ENCODE measurements at places on chromosomes 12 and 14.

DNA sequence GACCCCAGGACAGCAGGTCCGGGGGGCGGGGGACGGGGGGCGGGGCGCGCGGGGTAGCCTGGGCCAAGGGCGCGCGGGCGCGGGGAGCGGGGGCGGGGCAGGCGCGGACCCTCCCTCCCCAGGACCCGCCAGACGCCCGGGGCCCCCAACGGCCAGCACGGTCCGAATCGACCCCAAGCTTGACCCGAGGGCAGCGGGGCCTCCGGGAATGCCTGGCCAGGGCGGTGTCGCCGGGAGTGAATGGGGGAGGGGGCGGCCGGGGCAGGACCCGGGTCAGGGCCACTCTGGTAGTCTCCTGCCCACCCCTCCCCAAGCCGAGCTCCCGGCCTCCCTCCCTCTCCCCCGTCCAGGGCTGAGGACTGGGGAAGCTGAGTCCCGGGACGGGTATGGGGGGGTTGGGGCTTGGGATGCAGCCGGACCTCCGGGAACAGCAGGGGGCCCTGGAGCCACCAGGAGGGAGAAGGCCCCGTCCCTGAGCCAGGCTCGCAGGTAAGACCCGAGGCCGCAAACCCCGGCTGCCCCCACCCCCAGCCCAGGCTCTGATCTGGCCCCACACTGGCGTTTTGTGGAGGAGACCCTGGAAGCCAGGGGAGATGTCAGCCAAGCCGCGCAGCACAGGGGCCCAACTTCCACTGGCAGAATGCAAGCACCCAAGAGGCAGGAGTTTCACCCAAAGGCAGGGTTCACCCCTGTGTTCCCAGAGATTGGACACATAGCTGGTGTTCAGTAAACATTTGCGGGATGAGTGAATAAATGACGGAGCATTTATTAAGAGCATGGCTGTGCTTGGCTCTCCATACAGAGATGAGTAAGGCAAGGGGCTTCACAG is 545 bp upstream of the GALNT9 start:
- DNase-seq = no peak
- peaks cover 22% of the 10 kb centered on the region for H3K4me1 ChIP-seq
- H3K4me3 ChIP-seq = no peak overlapping the region
- H3K36me3 ChIP-seq = no peaks in the 10 kb centered on the region

GRCh38 chr12:106205208-106206069 is 42.4 kb downstream of the CKAP4 start:
- no peaks in the 10 kb centered on the region for H3K36me3 ChIP-seq
- H3K4me1 ChIP-seq = no peaks in the 10 kb centered on the region

- no peaks in the 10 kb centered on the region for H3K4me1 ChIP-seq
- no peak overlapping the region for H3K4me3 ChIP-seq
- no peak overlapping the region for H3K27ac ChIP-seq
- no peaks in the 10 kb centered on the region for H3K36me3 ChIP-seq
- DNase-seq = no peak
These were observed 10.0 kb upstream of the KRT82 start for GRCh38 chr12:52415870-52416750.

DNA sequence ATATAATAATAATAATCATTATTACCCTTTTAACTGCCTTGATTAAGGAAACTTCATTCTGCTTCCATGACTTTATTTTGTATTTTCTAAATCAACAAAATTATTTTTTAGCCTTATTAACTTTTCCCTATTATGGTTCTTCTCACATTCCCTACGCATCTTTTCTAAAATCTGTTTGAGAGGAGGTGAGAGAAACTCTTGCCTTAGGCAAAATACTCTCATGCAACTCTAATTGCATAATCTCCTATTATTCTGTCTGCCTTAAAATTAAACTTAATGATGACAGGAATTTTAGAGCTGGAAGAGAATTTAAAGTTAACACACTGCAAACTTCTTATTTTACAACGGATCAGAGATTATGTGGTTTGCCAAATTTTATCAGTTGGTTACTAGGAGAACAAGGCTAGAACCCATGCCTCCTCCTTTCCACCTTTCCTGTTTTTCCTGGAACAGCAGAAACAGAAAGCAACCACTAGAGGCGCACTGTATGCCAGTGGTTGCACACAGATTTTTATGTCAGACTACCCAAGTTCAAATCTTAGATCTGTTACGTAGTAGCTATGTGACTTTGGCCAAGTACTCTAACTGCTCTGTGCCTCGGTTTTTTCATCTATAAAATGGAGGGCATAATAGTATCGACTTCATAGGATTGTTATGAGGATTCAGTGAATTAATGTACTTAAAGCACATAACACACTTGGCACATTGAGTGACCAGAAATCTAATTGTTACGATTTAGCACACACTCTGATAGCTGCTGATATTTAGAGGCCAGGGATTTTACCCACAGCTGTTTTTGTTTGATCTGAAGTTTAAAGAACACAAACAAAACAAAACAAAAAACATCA is 4.3 kb upstream of the BRMS1L start:
- no peak overlapping the region for H3K27ac ChIP-seq
- H3K4me1 ChIP-seq = peaks cover 10% of the 10 kb centered on the region
- peaks cover 6% of the 10 kb centered on the region for H3K36me3 ChIP-seq
- no peak for DNase-seq
- no peak overlapping the region for H3K4me3 ChIP-seq

GRCh38 chr14:25909045-25909747 is 688.6 kb downstream of the NOVA1 start:
- no peaks in the 10 kb centered on the region for H3K36me3 ChIP-seq
- H3K4me1 ChIP-seq = no peaks in the 10 kb centered on the region
- no peak overlapping the region for H3K27ac ChIP-seq
- no peak for DNase-seq
- no peaks in the 10 kb centered on the region for H3K27me3 ChIP-seq

GRCh38 chr12:94133964-94134795 is 14.2 kb upstream of the PLXNC1 start:
- H3K4me3 ChIP-seq = no peak overlapping the region
- no peaks in the 10 kb centered on the region for H3K27me3 ChIP-seq
- peaks cover 3% of the 10 kb centered on the region for H3K4me1 ChIP-seq
- H3K27ac ChIP-seq = no peak overlapping the region
- no peaks in the 10 kb centered on the region for H3K36me3 ChIP-seq

DNA sequence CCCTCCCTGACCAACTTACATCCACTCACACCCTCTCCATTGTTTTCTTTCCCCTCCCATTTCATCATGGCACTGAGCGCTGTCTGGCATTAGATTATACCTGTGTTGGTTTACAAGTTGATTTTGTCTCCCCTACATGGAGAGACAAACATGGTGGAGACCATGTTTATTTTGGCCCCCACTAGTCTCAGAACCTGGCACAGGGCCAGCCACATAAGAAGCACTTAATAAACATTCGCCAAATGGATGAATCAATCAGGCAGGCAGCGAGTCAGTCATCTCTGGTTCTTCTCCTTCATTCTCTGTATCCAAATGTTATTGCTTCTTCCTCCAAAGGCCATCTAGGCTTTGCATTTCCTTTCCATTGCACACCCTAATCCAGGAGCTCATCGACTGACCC is 177.4 kb downstream of the DPF3 start:
- H3K27ac ChIP-seq = no peak overlapping the region
- H3K4me1 ChIP-seq = peaks cover 42% of the 10 kb centered on the region
- DNase-seq = no peak
- H3K4me3 ChIP-seq = no peak overlapping the region

GRCh38 chr14:100994756-100995330 is 91.3 kb upstream of the RTL1 start:
- DNase-seq = no peak
- H3K4me1 ChIP-seq = no peaks in the 10 kb centered on the region
- no peaks in the 10 kb centered on the region for H3K36me3 ChIP-seq
- no peak overlapping the region for H3K27ac ChIP-seq

DNA sequence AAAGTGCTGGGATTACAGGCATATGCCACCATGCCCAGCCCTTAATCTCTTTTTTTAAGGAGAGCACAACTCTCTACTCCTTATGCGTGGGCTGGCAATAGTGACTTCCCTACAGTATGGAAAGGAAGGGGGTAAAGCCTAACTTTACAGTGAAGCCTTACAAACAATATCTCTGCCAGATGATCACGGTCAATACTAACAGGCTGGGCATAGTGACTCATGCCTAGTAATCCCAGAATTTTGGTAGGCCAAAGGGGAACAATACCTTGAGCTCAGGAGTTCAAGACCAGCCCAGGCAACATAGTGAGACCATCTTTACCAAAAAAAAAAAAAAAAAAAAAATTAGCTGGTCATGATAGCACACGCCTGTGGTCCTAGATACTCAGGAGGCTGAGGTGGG is 5.6 kb downstream of the PYM1 start:
- H3K4me3 ChIP-seq = no peak overlapping the region
- H3K27me3 ChIP-seq = no peaks in the 10 kb centered on the region
- DNase-seq = no peak
- peaks cover 49% of the 10 kb centered on the region for H3K4me1 ChIP-seq
- peaks cover 61% of the 10 kb centered on the region for H3K36me3 ChIP-seq

DNA sequence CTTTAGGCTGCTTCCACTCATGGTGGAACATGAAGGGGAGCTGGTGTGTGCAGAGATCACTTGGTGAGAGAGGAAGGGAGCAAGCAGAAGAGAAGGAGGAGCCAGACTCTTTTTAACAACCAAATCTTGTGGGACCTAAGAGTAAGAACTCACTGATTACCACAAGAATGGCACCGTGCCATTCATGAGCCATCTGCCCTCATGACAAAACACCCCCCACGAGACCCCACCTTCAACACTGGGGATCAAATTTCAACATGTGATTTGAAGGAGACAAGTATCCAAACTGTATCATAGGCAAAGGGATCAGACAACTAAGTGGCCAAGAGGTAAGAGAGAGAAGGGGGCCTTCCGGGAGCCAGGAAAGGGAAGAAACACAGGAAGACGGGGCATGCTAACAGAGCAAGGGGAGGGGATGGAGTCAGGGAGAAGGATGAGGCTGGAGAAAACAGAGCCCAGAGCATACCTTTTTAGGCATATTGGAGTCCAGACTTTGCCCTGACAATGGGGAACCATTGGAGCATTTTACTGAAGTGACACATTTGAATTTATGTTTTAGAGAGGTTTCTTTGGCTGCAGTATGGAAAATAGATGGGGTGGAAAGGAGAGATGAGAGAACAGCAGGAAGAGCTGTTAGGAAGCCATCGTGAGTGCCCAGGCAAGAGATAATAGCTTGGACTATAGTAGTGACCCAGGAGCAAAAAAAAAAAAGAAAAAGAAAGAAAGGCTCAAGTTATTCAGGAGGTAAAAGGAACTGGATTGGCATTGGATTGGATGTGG is 204.4 kb upstream of the NUDT4 start:
- no peaks in the 10 kb centered on the region for H3K4me1 ChIP-seq
- no peak overlapping the region for H3K27ac ChIP-seq
- no peaks in the 10 kb centered on the region for H3K36me3 ChIP-seq
- no peak for DNase-seq
- no peak overlapping the region for H3K4me3 ChIP-seq
- no peaks in the 10 kb centered on the region for H3K27me3 ChIP-seq

GRCh38 chr14:91219517-91220389 is 24.8 kb downstream of the GPR68 start:
- no peak for DNase-seq
- peaks cover 46% of the 10 kb centered on the region for H3K4me1 ChIP-seq
- no peak overlapping the region for H3K4me3 ChIP-seq

DNA sequence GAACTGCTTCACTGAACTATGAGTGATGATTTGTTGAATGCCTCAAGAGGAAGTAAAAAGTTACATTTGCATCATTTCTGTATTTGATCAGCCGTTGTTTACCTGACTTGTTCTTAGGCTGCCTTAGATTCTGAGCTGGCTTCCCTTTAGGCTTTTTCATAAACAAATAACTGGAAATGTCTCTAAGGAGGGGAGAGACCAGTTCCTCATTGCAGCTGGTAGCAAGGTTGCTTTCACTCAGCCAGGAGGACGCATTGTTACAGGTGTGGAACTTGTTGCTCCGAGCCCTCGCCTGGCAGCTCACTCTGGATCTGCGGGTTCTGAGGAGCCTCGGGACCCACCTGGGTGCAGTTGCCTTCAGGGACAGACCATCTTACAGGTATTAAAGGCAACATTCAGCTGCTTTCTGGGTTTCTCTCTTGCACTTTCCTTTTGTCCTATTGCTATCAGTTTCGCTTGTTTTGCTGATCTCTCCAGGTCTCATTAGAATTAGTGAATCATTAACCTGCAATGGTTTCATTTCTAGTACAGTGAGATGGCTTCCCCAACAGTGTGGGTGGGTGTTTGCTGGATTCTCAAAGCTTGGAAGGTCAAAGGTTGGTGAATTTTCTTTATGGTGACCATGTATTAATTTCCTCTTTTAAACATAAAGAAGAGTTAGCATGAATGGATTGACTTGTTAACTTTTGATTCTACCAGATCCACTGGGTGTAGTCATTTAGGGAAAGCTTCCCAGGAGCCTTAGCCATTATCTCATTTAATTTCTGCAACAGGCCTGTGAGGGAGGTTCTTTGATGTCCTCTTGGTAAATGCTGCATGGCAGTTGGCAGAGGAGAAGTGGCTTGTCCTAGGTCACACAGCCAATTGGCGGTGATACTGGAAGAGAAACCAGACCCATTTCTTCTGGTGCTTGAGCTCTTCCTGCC is at the start of gene PLEKHG7:
PLEKHG7 (plus strand) TSS at position 236 of the 926 bp plus-strand sequence. CDS start 3,643 bp downstream, outside the sequence.
- no peak within 1 kb of the TSS for H3K4me3 ChIP-seq
- DNase-seq = no peak
- H3K36me3 ChIP-seq = no peaks in the 10 kb centered on the region
- no peaks in the 10 kb centered on the region for H3K27me3 ChIP-seq
- H3K27ac ChIP-seq = no peak within 1 kb of the TSS

GRCh38 chr14:23492618-23493272 is 23.2 kb downstream of the NGDN start:
- no peaks in the 10 kb centered on the region for H3K4me1 ChIP-seq
- DNase-seq = no peak
- H3K27ac ChIP-seq = no peak overlapping the region
- peaks cover 34% of the 10 kb centered on the region for H3K36me3 ChIP-seq

- H3K4me1 ChIP-seq = peaks cover 6% of the 10 kb centered on the region
- DNase-seq = no peak
- H3K36me3 ChIP-seq = no peaks in the 10 kb centered on the region
- no peak overlapping the region for H3K27ac ChIP-seq
These were observed 35.5 kb upstream of the MAX start for GRCh38 chr14:65137648-65138307.

DNA sequence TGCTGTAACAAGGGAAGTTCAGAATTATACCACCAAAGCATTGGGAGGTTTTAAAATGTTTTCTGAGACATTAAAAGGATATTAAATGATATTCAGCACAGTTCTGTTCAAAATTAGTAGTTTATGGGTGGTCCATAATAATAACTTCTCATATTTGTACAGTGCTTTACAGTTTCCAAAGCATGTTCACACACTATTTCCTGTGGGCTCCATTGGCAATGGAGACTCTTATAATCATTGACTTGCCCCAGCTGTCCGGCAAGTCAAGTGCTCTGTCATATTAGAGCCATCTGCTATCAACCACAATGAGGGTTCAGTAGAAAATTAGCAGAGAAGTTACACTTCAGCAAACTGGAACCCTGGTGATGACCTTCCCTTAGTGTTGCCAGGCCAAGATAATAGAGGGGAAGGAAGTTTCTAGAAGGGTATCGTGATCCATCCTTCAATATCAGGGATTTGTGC is 526.6 kb upstream of the CCDC196 start:
- DNase-seq = no peak
- H3K27ac ChIP-seq = no peak overlapping the region
- H3K36me3 ChIP-seq = no peaks in the 10 kb centered on the region
- no peak overlapping the region for H3K4me3 ChIP-seq
- peaks cover 24% of the 10 kb centered on the region for H3K4me1 ChIP-seq

Data from activated T-cell treated with anti-CD3 and anti-CD28 coated beads, Interleukin-2, amount 50 U/mL, for 24 hours (primary cell).